ENCODE measurements at places on chromosomes 13 and 19. TPM values are rescaled to one million over a fixed set of nuclear protein-coding genes. Genes with fewer than 3 reads are reported as not detected.

TJP3 gene
- 37.2 TPM for total RNA-seq

ATP4A gene
- total RNA-seq, result 0.87 TPM

- no peak for DNase-seq
Observed at GRCh38 chr19:10430505-10431253, 10.3 kb downstream of the PDE4A start.

DNA sequence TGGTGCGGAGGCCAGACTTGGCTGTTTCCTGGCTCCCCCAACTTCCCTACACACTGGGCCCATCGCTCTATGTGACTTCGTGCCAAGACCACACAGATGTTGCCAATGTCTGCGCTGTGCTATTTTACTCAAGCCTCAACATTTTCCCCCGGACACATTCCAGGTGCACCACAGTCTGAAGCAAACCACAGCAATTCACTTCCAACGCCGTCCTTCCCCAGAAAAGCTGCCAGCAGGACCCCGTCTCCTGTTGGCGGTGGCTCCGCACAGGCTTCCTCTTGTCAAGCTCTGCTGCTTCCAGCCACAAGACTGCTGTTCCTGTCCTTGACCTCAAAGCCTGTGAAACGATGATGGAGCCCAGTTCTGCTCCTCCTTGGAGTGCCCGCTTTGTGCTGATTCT is 100.7 kb downstream of the CRYL1 start:
- DNase-seq, result no peak
